ENCODE measurements at places on chromosomes 12 and 14.

DNA sequence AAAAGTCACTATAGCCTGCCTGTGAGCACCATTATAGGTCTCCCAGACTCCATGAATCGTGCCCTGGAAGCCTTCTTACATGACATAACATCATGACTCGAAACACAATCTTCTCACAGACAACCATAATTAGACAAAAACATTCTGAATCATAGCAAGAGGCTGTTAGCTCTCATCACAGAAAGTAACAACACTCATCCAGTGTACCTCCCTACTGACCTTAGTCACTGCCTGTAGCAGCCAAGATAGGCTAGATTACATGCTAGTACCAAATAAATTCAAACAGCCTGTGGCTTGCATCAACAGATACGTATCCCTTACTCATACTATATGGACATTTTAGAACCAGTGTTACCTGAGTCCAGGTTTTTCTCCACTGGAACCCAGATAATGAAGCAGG is 663.8 kb upstream of the FOXG1 start:
- no peak for DNase-seq

- DNase-seq: no peak
Measured at GRCh38 chr14:43901911-43902673, 605.0 kb downstream of the FSCB start.

- no peak for DNase-seq
Measured at GRCh38 chr12:88546226-88546625, 34.0 kb downstream of the KITLG start.

GRCh38 chr14:70317969-70318634 is 41.4 kb downstream of the COX16 start:
- no peak for DNase-seq

DNA sequence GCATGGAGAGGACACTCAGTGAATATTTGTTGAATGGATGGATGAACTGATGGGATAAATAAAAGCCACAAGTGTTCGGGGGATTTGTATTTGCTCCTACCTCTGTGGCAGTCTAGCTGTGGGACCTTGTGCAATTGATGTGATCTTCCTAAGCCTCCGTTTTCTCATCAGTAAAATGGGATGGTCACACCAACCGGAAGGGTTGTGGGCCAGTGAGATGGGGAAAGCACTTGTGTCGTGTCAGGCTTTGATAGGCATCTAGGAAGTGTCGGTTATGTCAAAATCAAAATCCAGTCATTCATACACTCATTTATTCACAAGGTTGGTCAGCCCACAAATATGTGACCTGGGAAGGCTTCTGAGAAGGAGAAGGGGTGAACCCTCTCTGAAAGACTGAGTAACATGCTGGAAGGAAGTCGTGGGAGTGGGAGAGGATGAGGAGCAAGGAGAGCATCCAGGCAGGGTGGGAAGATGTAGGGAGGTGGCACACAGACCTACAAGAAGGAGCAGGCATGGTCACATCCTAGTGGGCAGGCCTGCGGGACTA is 7.8 kb upstream of the SERPINA9 start:
- no peak for DNase-seq

DNA sequence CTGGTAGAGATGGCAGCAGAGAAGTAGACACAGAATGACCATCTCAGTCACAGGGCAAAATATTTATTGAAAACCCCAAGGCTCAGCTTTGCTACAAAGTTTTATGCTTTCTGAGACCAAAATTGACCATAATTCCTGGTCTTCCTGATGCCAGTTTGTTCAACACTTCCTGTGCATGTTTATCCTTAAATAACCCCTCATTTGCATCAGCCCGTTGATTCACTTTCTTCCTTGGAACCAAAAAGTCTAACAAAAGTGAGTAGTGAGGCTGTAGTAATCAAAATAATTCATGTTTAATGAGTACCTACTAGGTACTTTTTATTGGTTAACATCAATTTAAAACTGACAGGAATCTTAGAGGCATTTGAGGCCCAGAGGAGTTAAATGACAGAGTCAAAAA is 51.7 kb downstream of the TRHDE start:
- DNase-seq: no peak

DNA sequence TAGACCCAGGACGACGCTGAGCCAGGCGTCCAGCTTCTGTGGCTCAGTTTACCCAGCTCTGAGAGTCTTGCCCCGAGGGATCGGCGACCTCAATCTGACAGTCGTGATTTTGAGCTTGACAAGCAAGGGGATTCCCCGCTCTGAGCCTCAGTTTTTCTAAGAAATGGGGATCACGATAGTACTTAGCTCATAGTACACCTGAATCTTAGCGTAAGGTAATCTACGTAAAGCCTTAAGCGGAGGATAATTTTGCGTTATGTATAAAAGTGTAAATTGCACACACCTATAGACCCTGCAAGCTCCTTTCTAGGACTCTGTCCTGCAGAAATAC is 285 bp downstream of the MVK start:
- no peak for DNase-seq

GRCh38 chr14:91519239-91520036 is 9.3 kb upstream of the PPP4R3A start:
- no peak for DNase-seq

DNA sequence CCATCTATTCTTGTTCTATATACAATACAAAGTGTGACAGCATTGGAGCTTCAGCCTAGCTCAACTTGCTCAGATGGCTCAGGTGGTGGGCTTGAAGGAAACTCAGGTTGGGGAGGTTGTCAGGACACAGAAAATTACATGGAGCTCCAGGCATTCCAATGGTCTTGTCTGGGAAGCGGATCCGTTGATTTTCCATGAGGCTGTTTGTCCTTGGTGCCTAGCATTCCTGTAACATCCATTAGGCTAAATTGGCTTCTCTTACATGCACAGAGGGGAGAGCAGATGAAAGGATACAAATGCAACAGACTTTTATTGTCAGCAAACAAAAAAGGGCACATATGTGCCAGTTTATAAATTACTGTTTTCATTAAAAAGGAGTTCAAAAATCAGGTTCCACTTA is 75.5 kb upstream of the OTX2 start:
- DNase-seq: no peak

DNA sequence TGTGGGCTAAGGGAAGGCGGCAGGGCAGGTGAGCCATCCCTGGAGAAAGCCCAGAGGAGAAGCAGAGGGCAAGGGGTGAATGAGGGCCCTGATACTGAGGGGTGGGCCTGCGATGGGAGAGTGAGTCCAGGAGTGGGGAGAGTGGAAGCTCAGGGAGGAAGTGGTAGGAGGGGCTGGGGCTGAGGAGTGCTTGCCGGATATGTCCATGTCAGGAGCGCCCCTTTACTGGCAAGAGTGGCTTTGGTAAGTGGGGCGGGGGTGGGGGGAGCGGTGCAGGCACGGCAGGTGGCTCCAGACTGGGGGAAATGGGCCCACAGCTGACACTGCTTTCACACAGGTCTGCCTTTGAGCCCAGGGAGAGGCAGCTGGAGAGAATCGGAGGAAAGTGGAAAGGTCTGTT is 86.4 kb upstream of the GPR68 start:
- no peak for DNase-seq

- no peak for DNase-seq
Measured at GRCh38 chr12:132400011-132400641, 70.7 kb upstream of the GALNT9 start.

- no peak for DNase-seq
Measured at GRCh38 chr14:61610900-61611299, 84.4 kb upstream of the HIF1A start.

DNA sequence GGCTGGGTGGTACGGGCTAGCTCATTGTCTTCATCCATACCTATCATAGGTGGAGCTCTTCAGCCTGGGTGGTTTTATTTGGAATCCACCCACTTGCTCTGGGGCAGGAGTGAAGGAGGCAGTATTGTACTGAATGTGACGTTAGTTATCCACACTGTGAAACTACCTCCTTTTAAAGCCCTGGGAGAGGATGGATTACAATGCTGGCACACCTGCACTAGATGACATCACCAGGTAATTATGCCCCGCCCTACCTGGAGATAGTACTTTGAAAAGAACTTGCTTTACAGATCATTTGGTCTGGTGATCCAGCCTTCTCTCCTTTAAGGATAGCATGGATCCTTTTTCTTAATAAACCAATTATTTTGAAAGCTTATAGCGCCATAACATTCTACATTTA is 78.0 kb downstream of the B4GALNT3 start:
- DNase-seq: no peak

- no peak for DNase-seq
Measured at GRCh38 chr12:95959107-95959506, 16.0 kb downstream of the AMDHD1 start.

GRCh38 chr12:54479421-54479820 is 6.0 kb upstream of the GTSF1 start:
- DNase-seq: no peak

DNA sequence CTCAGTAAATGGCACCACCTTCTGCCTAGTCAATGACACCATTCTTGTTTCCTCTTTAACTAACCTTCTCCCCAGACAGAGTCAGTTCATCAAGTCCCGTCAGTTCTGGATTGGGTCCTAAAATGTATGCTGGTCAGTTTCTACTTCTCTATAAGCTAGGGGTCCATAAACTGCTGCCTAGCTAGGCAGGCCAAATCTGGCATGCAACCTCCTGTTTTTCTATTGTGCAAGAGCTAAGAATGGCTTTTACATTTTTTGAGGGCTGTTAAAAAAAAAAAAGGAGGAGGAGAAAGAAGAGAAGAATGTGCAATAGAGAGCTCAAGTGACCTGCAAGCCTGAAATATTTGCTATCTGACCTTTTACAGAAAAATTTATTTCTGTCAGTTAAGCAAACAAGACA is 6.4 kb upstream of the TMED10 start:
- no peak for DNase-seq

DNA sequence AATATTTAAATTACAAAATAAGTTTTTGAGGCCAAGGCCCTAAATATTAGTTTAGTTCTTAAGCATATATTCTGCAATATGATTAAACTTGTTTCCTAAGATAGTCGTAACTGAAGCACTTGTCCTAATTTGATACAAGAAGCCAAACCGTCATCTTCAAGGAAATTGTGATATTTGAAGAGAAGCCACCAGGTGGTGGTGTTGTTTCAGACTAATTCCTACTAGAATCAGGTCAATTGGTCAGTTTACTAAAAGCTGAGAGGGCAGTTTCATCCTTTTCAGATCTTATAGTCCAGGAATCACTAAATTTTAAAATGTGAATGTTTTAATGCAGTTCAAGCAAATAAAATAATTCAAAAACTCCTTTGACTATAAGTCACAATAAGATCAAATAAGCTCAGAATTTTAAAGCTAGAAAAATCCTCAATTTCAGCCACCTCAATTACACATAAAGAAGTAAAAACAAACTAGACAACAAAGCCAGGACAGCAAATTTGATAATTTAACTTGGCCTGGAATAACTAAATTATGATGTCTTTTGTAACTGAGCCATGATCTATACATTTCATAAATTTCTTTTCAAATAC is 7.1 kb upstream of the ARL1 start:
- DNase-seq: no peak

DNA sequence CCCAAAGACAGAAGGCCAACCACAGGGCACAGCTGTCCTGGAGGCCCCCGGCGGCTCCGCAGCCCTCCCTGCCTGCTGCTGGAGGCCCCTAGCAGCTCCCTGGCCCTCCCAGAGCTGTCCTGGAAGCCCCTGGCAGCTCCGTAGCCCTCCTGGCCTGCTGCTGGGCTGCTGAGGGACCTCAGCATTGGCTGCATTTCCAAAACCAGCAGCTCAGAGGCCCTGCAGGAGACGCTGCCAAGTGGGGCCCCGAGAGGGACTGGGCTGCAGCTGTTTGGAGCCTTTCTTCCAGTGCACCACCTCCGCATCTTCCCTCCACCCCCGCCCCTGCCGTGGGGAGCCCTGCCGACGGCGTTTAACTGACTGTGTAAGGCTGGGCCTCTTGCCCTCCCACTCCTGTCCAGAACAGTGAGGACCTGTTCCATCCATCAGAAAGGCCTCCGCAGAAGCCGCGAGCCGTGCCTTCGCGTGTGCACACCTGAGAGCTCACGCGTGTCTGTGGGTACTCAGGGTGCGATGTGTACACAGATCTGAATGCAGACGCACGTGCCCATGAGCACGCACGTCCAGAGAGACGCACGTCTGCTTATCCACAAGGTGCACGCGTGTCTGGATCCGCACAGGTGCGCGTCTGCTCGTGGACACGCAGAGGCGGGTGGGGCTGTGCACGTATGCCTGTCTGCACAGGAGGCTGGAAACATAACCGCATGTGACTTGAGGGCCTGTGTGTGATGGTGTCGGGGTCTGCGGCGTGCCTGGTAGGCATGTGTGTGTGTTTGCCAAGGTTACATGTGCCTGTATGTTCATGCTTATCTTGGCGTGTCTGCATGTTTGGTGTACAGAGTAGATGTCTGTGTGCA is 57.0 kb upstream of the FBRSL1 start:
- no peak for DNase-seq

GRCh38 chr14:99242816-99243721 is 28.9 kb downstream of the BCL11B start:
- no peak for DNase-seq

- DNase-seq: no peak
Measured at GRCh38 chr12:18749386-18749957, 11.6 kb downstream of the CAPZA3 start.

GRCh38 chr12:62976110-62976662 is 41.2 kb upstream of the PPM1H start:
- DNase-seq: no peak

GRCh38 chr12:113846883-113847755 is 119.0 kb downstream of the RBM19 start:
- no peak for DNase-seq

DNA sequence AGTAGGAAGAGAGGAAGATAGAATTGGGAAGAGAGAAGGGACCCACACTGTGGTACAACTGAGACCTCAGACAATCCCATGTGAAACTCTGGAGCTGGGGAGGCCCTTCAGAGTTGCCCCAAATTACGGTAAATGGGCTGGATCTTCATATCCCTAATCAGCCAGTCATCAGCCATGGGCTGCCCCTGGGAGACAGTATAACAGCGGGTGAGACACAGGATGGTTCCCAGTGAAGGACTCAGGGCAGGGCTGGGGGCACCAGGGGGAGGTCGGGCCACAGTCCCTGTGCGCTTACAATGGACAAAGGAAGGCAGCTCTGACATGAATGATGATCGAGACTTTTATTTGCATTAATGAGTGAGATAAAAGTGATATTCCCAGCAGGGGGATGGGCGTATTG is 74.2 kb upstream of the BDKRB2 start:
- no peak for DNase-seq

- no peak for DNase-seq
Measured at GRCh38 chr14:45359746-45360145, 106.7 kb upstream of the MIS18BP1 start.

- no peak for DNase-seq
Measured at GRCh38 chr12:46560874-46561273, 188.3 kb upstream of the SLC38A2 start.

DNA sequence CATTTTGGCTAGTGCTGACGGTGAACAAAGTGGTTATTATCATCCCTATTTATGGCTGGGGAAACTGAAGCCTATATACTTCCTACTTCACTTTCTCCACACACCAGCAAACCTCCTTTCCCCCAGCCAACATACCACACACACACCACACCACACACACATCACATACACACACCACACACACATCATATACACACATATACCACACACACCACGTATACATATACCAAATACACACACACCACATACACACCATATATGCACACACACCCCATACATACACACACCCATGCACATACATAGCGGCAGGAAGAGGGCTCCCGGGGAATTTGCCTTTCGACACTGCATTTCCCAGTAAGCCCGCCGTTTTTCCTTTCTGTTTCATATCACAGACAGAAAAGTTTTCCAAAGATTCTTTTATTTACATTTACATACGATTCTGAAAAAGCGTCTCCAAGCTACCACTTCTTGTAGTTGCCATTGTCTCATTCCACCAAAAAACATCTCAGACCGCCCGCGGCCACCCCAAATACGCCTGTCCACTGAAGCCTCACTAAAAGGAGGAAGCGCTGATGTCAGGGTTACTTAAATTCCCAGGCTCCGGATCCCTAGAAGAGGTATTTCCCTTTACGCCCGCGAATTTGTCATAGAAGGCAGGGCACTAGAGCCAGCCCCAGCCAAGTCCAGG is 823 bp upstream of the RAB5B start:
- no peak for DNase-seq

All from stimulated activated CD4-positive, alpha-beta T cell treated with anti-CD3 and anti-CD28 coated beads, Interleukin-4, amount 100 ng/mL, for 1 hour (primary cell).